Mammary microvascular endothelial cell (primary cell): ENCODE measurements at places on chromosomes 6 and 20. TPM values are rescaled to one million over a fixed set of nuclear protein-coding genes. Genes with fewer than 3 reads are reported as not detected.

The LTB gene
- total RNA-seq, result 2.2 and 7.0 TPM in 2 replicates

The SMOC2 gene
- total RNA-seq, result not detected in 2 replicates

The TMC2 gene
- not detected in 2 replicates for total RNA-seq

The BPIFB1 gene
- total RNA-seq, result not detected in 2 replicates

The ADGRB3 gene
- not detected in 2 replicates for total RNA-seq

The CCDC170 gene
- not detected in 2 replicates for total RNA-seq

The ADGRG6 gene
- 48.6 and 49.5 TPM in 2 replicates for total RNA-seq

The CLIC5 gene
- total RNA-seq, result 0.34 and 0.67 TPM in 2 replicates

The PRDM1 gene
- total RNA-seq, result 3.2 and 3.4 TPM in 2 replicates

The SPDEF gene
- total RNA-seq, result not detected in 2 replicates

The CGA gene
- not detected in 2 replicates for total RNA-seq

The C20orf173 gene
- total RNA-seq, result not detected in 2 replicates

The SLC17A1 gene
- total RNA-seq, result not detected in 2 replicates

The DEFB124 gene
- total RNA-seq, result not detected in 2 replicates
